ENCODE measurements at places on chromosomes 3 and 15. TPM values are rescaled to one million over a fixed set of nuclear protein-coding genes. Genes with fewer than 3 reads are reported as not detected.

LRRC31 gene
- not detected for total RNA-seq

PYGO1 gene
- total RNA-seq = under 0.01 TPM

FGD5 gene
- 0.10 TPM for total RNA-seq

PPARG gene
- 1.9 TPM for total RNA-seq

ALDH1A2 gene
- total RNA-seq = 2.0 TPM

SLC30A4 gene
- 3.4 TPM for total RNA-seq

C3orf85 gene
- total RNA-seq = not detected

TMEM39A gene
- total RNA-seq = 59.2 TPM

SCN5A gene
- total RNA-seq = not detected
